ENCODE measurements at places on chromosomes 12 and 14.

- DNase-seq, result no peak
Measured at GRCh38 chr12:102407776-102408486, 72.4 kb downstream of the IGF1 start.

GRCh38 chr14:68696721-68697495 lies 96.0 kb downstream of the ZFP36L1 start:
- DNase-seq, result no peak

- DNase-seq, result no peak
Measured at GRCh38 chr14:60250257-60251035, 1.4 kb downstream of the PPM1A start.

GRCh38 chr12:93536766-93537488 lies 35.5 kb upstream of the SOCS2 start:
- DNase-seq, result no peak

- no peak for DNase-seq
Measured at GRCh38 chr12:91986084-91986483, 159.6 kb downstream of the BTG1 start.

DNA sequence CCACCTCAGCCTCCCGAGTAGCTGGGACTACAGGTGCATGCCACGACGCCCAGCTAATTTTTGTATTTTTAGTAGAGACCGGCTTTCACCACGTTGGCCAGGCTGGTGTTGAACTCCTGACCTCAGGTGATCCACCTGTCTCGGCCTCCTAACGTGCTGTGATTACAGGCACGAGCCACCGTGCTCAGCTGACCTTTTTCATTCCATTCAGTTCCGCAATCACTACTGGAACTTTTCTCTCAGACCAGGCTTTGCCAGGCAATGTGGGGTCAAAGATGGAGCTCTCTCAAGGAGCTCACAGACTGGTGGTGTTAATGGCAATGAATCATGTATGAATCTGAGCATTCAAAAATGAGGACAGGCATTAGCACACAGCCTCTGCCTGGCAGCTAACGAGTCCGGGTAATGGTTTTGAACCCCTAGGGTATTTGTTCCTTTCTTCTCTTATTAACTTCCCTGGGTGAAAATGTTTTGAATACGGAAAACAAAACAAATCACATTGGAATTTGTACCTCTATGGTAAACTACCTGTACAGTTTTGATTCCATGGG lies 9.4 kb upstream of the TCHP start:
- no peak for DNase-seq

GRCh38 chr14:94486883-94487282 lies 10.9 kb upstream of the SERPINA9 start:
- DNase-seq, result no peak

All from T47D (cell line).